ENCODE measurements at places on chromosomes 12 and 14. TPM values are rescaled to one million over a fixed set of nuclear protein-coding genes. Genes with fewer than 3 reads are reported as not detected.

The NEUROD4 gene
- not detected for total RNA-seq

The HCAR1 gene
- 0.11 TPM for total RNA-seq

DNA sequence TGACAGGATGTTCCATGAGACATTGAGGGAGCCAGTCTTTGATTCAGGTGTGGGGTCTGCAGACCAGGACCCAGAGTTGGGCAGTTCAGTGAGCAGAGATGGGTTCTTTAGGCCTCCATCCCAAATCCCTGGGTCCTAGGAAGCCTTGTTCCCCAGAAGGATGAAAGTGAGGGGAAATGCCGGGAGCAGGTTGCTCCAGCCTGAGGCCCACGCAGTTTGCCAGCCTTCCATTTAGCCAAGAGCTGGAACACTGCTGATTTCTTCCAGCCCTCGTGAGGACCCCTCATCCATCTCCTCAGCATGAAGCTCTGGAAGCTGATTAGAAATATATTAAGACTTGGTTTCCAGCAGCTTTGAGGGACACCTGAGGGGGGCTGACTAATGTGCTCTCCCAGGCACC is 12.1 kb downstream of the C14orf132 start:
- no peak for DNase-seq

GRCh38 chr14:33714527-33715226 is 236.2 kb downstream of the EGLN3 start:
- no peak for DNase-seq

GRCh38 chr12:45532113-45532512 is 197.4 kb upstream of the ARID2 start:
- DNase-seq, result no peak

- no peak for DNase-seq
These were observed 11.6 kb downstream of the IFT81 start for GRCh38 chr12:110135806-110136205.

DNA sequence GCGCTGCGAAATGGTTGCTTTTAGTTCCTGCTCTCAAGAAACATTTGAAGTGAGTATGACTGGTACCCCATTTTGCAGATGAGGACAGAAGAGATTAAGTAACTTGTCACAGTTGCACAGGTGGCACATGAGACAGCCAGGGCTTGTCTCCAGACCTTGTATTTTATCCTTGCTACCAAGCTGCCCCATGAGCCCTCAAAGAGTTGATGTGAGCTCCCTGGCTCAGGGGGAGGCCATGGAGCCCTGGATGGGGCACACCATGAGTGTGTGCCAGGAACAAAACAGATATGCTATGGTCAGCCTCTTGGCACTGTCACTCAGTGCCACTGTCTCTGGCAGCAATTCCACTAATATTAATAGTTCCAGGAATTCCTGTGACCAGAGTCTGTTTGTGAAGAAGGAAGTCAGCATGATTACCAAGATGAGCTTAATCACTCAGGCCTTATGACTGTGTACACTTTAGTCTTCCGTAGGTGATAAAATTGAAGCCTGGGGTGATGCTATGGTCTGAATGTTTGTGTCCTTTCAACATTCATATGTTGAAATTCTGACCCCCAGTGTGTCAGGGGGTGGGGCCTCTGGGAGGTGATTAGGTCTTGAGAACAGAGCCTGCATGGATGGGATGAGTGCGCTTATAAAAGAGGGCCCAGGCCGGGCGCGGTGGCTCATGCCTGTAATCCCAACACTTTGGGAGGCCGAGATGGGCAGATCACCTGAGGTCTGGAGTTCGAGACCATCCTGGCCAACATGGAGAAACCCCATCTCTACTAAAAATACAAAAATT is 806.8 kb downstream of the AACS start:
- DNase-seq, result peak; percentile 27
